RCC 7860 (cell line): ENCODE measurements at places on chromosomes 5 and 9.

- no peak for DNase-seq
These were observed 15.5 kb downstream of the ADAMTS16 start for GRCh38 chr5:5155617-5156016.

DNA sequence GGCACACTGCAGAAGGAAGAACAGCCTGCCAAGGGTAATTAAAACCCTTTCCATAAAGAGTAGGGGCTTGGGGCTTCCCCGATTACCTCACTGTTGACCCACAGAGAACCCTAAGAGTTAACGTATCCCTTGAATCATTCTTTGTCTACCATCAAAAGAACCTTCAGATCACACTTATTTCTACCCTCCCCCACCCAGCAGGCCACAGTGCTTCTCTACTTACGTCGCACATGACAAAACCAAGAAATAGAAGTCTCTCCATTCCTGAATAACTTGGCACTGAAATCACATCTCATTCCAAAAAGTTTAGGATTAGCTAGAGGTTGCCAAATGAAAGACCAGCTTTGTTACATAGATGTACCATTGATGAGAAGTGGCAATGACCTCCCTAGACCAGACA, 268.7 kb upstream of the GAS1 start:
- no peak for DNase-seq

- DNase-seq, result peak; percentile 98
These were observed 88.2 kb downstream of the LIFR start for GRCh38 chr5:38468202-38468673.

DNA sequence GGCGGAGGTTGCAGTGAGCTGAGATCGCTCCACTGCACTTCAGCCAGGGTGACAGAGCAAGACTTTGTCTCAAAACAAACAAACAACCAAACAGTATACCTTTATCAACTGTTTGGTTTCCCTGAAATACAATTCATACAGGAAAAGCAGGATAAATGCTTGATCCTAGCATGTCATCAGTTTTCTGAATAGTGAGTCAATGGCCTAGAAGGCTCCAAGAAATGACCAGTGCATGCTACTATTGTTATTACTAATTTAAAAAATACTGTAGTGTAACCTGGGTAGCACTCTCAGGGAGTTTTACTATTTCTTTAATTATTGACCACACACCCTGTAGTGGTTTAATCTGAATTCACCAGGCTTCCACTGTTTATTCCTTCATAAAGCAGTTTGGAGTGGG, 101.0 kb upstream of the PTPN3 start:
- DNase-seq, result no peak

DNA sequence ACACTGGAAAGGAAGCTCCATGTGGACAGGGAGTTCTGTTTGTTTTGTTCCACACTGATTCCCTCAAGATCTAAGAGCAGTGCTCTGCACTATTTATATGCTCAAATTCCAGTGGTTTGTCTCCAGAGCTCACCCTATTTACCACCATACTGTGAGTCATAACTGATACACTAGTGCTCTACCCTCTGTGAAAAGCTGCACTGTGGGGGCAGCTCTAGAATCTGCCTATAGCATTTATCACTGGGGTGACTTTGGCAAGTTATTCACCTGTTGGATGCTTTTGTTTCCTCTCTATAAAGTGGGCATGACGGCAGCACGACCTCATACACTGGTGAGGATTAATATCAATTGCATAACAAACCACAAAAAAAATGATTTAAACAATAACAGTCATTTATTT, 307.8 kb downstream of the NR2F1-AS1 start:
- DNase-seq, result peak; percentile 57

DNA sequence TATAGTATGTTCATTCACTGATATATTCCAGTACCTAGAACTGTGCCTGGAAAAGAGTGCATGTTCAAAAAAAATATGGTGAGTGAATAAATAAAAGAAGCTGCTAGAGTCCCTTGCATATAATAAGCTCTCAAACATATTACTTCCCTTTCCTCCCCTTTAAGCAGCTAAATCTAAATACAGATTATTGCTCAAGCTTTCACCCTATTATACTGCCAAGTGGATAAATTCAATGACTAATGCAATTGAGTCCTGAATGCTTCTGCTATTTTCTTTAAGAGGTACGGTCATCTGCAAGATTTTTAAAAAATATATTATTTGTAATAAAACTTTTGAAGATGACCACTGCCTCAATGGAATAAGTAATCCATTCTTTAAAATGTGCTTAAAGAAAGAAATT, 248.4 kb downstream of the PLK2 start:
- no peak for DNase-seq

- DNase-seq, result no peak
These were observed 7.0 kb downstream of the IRX2 start for GRCh38 chr5:2744485-2744884.

DNA sequence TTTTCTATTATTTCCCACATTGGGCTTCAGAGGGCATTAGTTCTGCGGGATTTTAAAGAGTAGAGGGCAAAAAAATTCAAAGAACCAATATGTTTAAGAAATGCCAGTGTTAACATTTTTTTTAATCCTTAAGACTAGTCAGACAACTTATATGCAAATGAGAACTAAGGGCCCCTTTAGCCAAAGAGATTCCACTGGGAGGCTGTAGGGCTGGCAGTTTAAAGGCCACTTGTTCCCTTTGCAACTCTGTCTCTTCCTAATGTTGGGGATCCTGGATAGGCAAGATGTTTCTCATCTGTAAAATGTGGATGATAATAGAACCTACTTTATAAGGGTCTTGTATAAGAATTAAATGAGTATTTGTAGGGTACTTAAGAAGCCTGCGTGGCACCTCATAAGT, 1395.9 kb downstream of the PTPRD start:
- no peak for DNase-seq

GRCh38 chr9:78848061-78848460, 551.1 kb downstream of the PSAT1 start:
- DNase-seq, result no peak

DNA sequence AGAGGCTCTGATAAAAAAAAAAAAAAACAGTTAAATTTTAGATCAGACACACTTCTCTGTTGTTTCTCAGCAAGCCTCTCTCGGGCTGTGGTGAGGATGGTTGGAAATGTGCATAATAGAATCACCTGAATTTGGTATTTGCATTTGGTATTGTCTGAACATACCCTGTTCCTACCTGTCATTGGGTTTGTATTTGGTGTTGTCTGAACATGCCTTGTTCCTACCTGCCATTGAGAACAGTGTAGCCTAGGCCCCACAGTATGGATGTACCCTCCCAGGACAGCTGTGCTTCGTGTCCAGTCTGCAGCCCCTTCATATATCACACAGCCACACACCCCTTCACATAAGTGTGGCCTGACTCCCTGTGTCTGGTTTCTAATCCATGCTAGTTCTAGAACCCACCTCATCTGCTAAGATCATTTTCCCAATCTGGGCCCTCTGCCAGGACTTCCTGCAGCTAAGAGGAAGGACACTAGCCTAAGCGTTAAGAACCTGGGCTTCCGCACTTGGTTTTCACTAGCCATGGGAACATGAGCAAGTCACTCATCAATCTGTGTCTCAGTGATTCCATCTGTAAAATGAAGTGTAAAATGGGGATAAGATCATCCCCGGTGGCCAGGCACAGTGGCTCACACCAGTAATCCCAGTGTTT, 49.2 kb downstream of the ITGA2 start:
- no peak for DNase-seq

DNA sequence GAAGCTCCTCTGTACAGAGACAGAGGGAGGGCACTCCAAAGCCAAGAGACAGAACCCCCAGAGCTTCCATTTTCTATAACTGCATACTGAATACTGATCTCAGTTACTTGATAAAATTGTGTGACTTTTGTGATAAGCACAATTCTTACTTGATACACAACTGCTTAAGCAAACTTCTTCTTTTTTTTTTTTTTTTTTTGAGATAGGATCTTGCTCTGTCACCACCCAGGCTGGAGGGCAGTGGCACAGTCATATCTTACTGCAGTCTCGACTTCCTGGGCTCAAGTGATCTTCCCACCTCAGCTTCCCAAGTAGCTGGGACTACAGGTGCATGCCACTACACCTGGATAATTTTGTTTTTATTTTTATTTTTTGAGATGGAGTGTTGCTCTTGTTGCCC, 252.1 kb upstream of the ZNF608 start:
- no peak for DNase-seq

DNA sequence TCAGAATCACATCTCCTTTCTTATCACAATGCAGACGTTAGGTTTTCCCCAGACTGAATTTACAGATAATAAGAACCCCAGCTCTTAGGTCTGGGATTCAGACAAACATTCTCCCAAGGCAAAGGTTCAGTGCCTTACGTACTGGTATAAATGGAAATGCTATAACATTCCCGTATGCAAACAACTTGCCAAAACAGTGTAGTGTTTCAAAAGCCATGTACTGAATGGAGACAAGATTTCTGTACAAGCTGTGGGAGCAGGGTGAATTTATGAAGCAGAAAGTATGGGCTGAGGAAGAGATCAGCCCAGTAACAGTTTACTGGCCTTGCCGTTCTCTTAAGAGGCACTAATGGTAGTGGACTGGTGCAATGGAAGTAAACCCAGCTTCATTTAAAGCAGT, 225.5 kb upstream of the ZNF462 start:
- no peak for DNase-seq
